CD8-positive, alpha-beta memory T cell (primary cell): ENCODE measurements at places on chromosomes 7 and 10.

GRCh38 chr10:79065091-79065551, 3.6 kb upstream of the ZMIZ1 start:
- DNase-seq, result no peak

- peak; percentile 33 for DNase-seq
Observed at GRCh38 chr10:484441-484924, 205.0 kb downstream of the DIP2C start.

- no peak for DNase-seq
Observed at GRCh38 chr10:34427911-34428216, 387.2 kb downstream of the PARD3 start.

- DNase-seq, result no peak
Observed at GRCh38 chr10:13658871-13659685, 72.3 kb downstream of the PRPF18 start.

- peak; percentile 16 for DNase-seq
Observed at GRCh38 chr10:99658622-99659030, 683 bp upstream of the ENTPD7 start.

DNA sequence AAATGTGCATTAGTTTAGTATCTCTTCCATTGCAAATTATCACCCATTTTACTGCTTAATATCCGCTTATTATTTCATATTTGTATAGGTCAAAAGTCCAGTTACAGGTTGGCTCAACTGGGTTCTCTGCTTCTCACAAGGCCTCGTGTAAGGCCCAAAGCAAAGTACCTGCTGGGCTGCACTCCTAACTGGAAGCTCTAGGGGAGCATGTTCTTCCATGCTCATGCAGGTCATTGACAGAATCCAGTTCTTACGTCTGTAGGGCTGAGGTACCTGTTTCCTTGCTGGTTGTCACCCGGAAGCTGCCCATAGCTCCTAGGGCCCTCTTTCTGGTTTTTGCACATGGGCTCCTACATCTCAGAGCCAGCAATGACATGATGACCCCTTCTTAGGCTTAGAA, 79.6 kb downstream of the RAPGEF5 start:
- DNase-seq, result no peak

DNA sequence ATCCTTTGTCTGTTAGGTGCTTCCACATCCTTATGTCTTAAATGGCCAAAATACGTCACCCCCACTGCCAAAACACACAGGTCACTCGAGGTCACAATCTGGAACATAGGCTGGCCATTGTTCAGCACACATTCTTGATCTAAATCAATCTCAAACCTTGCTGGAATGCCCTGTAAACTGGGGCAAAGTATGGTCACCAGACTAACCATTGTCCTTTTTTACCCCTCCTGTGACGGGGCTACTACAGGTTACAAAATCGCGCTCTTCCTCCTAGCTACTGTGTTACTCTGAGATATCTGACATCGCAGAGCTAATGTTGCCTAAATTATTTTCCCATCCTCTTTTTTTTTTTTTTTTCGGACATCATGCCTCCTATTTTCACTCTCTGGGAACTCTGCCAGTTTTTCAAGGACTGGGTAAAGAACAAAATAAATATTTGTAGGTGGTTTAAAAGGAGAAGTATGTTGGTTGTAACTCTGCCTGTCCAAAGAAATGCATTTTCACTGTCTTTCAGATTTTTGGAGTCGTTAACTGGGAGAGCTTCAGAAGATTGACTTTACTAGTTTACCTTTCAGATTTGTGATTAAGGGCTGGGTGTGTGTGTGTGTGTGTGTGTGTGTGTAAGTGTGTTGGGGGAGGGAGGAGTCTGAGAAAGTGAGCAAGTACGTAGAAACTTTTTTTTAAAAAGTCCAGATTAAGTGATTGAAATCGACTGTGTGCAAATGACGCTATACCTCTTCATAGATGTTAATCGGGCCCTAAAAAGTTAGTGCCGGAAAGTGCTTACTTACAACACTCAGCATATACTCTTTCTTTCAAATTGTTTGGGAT, 942 bp upstream of the KIAA1217 start:
- no peak for DNase-seq

DNA sequence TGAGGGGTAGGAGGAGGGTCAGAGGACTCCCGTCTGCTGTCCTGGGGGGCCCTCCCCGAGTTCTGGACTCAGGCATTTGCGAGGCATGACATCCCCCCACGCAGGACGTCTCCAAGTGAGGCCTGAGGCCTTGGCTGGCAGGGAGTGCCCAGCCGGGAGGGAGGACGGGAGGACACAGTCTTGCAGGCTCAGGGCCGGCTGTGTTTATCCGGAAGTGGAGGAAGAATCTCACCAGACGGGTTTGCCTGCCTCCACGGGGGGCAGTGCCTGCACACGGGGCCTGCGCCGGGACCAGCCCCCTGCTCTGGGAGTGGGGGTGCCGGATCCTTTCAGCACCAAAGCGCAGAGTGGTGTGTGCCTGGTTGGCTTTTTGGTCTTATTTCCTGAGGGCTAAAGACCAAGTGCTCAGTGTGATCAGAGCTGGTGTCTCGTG, 10.9 kb downstream of the PWWP2B start:
- no peak for DNase-seq

DNA sequence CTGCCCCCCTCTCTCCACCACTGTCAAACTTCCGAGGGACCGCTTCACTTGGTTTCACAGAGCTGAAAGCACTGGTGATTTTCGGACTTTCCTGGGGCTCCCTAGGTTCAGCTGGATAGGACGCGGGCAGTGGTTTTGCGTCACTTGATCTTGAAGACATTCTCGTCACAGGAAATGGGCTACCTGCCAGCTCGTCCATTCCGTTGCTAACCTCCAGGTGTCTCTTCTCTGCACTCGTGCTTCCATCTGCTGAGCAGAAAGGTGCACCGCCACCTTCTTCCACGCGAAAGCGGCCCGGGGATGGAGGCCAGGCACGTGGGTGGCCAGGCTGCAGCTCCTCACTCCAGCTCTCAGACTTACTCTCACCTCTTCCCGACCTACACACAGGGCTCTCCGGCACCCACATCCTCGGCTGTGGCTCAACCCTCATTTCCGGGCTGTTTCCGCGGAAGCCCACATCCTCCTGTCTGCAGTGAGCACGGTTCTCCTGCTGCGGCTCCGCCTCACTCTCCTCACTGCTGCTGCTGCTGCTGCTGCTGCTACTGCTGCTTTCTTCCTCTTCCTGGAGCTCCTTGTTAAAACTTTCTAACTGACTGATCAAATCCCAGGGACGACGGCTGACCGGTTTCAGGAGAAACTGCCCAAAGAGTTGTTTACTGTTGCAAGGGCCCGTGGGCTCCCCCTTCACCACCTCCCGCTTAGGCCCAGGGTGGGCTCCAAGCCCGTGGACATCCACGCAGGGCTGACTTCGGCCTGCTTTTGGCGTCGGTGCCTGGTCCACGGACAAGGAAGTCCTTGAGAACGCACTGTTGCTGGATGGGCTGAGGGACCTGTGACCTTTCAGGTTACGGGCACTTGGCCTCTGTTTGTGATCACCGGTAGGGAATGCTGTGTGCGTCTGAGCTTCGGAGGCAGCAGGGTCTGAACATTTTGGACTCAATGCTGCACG, 32.1 kb downstream of the JCAD start:
- DNase-seq, result peak; percentile 74

GRCh38 chr7:102024769-102025391, 207.5 kb downstream of the CUX1 start:
- no peak for DNase-seq

- no peak for DNase-seq
Observed at GRCh38 chr10:113533801-113534200, 19.1 kb upstream of the HABP2 start.

DNA sequence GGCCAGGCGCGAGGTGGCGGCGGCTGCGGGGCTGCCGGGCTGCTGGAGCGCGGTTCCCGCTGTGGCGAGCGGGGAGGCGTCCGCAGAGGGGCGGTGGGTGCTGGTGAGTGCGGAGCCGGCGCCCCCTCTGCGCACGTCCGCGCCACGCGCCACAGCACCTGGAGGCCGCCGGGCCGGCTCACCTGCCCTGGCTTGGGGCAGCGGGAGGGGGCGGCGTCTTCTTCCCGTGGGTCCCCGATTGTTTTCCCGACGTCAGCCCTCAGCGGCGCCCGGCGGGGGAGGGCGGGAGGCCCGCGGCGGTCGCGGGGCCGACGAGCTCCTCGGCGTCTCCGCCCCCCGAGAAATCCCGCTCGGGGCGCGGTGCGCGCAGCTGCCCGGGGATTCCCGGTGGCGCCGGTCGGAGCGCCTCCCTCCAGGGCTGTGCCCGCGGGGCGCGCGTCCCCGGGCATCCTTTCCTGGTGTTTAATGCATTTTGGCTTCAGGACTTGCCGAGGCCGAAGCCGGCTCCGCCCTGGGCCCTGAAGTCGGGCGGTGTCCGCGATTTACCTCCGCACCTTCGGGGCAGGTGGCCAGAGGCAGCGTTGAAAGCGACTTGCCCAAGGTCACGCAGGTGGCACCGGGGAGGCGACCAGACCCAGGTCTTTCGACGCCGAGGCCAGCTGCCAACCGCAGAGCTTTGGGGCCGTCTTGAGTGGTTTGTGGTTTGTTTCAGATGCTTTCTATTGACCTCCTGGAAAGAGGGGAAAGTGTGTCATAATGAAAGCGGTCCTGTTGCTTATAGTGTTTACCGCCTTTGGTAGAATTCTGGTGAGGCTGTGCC, 561 bp downstream of the PLEKHA1 start:
- peak; percentile 81 for DNase-seq

GRCh38 chr7:151207804-151208203, 2.5 kb downstream of the H2BK1 start:
- no peak for DNase-seq

DNA sequence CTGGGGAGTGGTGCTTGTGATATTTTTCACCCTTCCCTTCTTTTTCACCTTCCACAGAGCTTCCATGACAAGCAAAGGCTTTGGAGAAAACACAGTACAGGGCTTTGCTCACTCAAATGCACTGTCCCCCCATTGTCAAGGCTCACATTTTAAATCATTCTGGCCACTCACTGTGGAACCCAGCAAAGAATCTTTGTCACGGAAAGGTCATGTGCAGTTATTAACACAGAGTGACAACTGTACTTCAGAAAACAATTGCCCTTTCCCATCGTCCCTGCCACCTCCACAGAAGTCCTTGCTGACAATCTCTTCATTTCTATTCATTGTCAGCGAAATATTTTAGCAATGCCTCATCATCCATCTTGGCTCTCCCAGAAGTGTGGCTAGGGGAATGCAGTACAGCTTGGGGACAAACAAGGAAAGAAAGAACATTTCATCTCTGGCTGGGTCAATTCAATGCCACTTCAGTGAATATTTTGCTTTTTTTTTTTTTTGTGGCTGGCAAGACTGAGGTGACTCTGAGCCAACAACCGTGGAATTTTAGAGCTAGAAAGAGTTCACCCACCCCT, 851.0 kb downstream of the KCNMA1 start:
- DNase-seq, result no peak

- no peak for DNase-seq
Observed at GRCh38 chr10:60733517-60733822, 44.8 kb upstream of the CDK1 start.

GRCh38 chr10:71678057-71678805, 41.3 kb downstream of the C10orf105 start:
- DNase-seq, result no peak

- no peak for DNase-seq
Observed at GRCh38 chr7:125568799-125569198, 639.2 kb upstream of the POT1 start.

- DNase-seq, result no peak
Observed at GRCh38 chr7:158350166-158350900, 237.3 kb downstream of the PTPRN2 start.

DNA sequence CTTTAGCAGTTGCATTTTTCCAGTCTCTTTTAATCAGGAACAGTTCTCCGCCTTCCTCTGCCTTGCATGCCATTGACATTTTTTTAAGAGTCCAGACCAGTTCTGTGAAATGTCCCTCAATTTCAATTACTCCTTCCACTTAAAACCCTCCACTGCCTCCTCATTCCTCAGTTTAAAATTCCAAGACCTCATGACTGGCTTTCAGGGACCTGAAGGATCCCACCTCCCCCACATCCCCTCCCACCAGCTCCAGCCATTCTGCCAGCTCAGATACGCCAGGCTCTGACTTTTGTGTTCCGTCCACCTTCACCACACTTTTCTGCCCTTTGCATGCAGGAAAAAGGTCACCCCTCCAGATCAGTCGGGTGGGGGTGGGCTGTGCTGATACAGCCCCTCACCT, 8.7 kb downstream of the TNRC18 start:
- DNase-seq, result no peak

DNA sequence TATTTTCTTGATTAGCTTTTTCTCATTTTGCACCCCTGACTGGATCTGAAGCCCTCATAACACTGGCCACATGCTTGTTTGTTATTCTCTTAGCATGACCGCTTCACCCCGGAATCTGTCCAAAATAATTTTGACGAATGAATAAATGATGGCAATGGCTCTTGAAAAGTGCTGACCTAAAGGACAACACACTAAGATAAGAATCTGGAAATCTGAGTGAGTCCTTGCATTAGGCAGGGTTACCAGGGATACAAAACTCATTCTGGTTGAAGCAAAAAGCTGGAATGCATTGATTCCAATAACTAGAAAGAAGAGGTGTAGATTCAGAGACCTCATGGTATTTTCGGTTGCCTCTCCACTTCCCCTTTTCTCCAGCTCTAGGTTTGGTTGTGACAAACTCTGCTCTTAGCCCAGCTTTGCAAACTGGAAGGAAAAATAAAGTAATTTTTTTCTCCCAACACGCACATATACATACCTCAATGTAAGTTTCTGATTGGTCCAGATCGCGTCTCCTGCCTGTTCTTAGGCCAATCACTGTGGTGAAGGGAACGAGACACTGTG, 157.4 kb downstream of the SKIDA1 start:
- no peak for DNase-seq

DNA sequence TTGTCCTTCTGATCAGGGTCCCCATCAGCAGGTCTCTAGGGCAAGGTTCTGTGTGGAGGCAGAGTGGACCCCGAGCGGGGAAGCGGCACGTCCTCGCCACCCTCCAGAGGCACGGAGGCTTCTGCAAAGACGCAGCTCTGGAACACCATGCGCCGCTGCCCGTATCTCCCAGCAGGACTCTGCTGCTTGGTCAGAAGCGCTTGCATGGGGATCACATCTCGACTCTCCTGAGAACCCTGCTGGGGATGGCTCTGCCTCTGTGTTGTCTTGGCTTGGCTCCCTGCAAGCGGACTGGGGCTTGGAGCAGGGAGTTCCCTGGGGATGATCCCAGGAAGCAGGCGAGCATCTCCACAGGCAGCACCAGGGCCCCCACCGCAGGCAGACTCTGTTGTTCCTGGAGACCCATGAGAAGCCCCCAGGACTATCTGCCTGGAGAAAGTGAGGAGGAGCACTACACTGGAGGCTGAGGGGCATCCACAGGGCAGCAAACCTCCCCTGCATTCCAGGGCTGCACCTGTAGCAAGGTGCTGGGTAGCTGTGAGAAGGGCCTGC, 520.5 kb downstream of the GLRX3 start:
- no peak for DNase-seq

GRCh38 chr10:44300666-44301649, 83.9 kb downstream of the CXCL12 start:
- DNase-seq, result no peak

GRCh38 chr7:386385-386784, 96.4 kb downstream of the FOXL3 start:
- no peak for DNase-seq

GRCh38 chr7:39248041-39248691, 270.5 kb downstream of the POU6F2 start:
- DNase-seq, result no peak
